ENCODE measurements at places on chromosomes 7 and 10.

DNA sequence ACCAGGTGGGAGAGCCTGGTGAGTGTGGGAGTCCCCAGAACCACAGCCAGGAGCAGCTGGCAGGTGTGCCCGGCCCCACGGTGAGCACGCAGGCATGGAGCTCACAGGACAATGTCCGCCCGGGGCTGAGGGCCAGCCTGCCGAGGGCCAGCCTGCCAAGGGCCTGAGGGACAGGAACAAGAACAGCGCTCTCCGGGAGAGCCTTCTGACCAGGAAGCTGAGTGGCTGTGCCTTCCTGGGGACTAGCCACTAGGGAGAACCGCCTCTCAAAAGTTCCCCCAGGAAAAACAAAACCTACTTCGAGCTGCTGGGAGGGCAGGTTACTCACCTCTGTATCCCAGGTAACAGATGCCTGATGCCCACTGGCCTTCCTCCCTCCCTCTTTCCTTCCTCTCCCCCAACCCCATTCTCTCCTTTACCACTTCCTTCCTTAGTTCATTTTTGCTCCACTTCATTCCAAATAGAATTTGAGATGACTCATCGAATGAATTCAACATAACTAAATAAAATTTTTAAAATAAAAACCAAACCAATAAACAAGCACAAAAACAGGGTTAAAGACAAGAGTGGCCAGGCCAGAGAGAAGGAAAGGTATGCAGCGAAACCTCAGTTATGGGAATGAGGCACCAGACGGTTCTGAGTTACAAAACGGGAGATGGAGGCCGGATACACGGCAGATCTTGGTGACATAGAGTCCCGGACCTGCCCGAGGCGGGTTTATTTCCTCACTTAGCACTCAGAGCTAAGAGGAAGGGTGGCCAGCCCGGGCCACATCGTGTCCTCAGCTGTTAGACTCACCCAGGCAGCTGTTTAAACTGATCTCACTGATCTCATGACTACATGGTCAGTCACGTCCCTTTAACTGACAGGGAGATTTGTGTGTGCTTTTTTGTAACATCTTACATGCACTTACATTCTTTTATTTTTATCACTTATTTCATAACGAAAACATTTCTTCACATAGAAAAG lies 128.5 kb downstream of the TNS3 start:
- peak; percentile 53 for DNase-seq

DNA sequence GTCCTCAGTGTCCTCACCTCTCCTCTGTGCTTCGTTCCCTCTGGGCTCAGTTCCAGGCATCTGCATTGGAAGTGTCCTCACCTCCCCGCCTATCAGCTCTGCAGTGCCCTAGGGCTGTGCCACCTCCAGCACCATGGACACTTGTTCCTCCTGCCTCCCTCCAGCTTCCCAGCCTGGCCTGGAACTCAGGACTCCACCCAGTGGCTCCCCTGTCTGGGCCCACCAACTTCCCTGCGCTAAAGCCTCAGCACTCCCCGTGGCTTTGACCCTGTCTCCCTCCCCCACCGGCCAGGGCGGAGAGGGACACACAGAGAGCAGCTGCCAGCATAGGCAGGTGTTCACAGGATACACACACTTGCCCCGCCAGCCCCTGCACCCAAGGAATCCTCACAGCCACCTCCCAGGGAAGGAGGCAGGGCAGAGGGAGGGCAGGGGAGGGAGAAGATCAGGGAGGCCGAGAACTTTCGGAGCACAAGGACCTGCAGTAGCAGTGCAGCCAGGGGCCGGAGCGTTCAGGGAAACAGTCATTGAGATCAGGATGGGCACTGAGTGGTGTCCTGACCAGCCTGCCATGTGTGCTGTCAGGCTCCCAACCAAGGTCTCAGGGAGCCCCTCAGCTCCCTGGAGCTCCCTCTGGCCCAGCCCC lies 31.3 kb downstream of the ANXA8 start:
- DNase-seq, result no peak

- no peak for DNase-seq
Observed at GRCh38 chr7:77697535-77697831, 1.2 kb downstream of the RSBN1L start.

GRCh38 chr10:62130948-62131347 lies 137.7 kb downstream of the RTKN2 start:
- no peak for DNase-seq

GRCh38 chr10:30383356-30383755 lies 34.3 kb upstream of the MTPAP start:
- DNase-seq, result no peak

- no peak for DNase-seq
Observed at GRCh38 chr10:123398756-123399155, 244.6 kb downstream of the BUB3 start.

GRCh38 chr10:51422311-51423120 lies 276.9 kb downstream of the CSTF2T start:
- peak; percentile 55 for DNase-seq

DNA sequence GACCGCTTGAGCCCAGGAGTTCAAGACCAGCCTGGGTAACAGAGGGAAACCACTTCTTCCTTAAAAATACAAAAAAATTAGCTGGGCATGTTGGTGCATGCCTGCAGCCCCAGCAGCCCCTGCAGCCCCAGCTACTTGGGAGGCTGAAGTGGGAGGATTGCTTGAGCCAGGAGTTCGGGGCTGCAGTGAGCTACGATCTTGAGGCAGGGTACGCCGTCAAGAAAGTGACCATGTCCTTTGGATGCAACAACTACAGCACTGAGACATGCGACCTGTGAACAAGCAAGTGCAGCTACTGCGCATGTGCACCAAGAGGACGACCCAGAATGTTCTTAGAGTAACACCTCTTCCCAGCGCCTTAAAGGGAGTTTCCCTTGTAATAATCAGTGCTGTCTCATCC lies 66.6 kb upstream of the ZNF479 start:
- no peak for DNase-seq

DNA sequence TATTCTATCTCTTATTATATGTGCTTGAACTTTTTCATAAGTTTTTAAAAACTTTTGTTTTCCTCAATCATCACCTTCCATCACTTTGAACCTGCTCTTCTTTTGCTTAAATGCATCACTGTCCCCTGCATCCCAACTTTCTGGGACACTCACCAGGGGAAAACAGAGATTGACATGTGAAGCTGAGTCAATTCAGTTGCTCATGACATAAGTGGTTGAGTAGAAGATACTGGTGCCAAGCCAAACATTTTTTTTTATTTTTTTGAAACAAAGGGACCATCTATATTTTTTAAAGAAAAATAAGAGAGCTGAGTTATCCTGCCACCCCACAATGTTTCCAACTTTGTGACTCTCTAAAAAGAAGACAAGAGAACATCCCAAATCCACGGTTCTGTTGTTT lies 61.8 kb upstream of the AHR start:
- DNase-seq, result no peak

DNA sequence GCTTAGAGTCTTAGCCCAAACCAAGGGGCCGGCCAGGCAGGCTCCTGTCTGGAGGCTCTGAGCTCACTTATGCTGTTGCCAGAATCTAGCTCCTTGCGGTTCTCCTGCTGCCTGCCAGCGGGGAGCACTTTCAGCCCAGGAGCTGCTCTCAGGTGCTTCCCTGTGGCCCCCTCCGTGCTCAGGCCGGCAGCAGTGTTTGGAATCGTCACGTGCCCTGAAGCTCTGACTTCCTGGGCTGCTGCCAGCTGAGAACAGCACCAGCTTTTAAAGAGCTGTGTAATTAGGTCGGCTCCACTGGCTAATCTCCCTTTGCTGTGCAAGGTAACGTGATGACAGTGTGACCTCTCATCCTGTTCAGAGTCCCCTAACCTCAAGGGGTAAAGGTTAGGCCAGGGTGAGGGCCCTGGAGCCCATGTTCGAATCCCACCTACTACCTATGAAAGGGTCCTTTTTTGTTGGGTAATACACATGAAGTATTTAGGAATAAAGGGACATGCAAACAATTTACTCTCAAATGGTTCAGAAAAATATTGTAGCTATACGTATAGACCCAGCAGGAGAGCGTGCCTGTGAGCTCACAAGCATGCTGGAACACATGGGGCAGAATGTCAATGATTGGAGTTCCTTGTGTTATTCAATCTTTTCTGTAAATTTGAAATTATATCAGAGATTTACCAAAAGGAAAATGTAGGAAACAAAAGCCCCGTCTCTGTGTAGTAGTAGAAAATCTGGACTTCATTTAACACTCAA lies 16.6 kb downstream of the ZNF862 start:
- peak; percentile 57 for DNase-seq

GRCh38 chr7:85516675-85517074 lies 329.8 kb upstream of the SEMA3D start:
- no peak for DNase-seq

GRCh38 chr7:8423057-8423456 lies 10.4 kb upstream of the NXPH1 start:
- DNase-seq, result no peak

DNA sequence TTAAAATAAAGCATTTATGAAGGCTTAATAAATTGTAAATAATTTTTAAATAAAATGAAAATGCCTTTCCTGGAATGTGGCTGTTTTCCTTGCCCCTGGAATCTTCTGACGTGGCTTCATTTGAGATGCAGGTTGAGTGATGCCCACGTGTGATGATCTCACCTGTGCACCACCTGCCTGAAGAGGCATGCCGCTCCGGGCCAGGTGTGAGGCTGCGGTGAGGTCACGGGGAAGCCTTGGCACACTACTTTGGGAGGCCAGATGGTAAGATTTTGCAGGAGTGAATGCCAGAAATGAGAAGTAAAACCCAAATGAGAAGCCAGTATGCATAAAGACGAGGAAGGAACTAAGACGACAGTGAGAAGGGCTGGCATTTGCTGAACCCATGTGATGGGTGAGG lies 36.2 kb downstream of the GOT1 start:
- DNase-seq, result no peak

DNA sequence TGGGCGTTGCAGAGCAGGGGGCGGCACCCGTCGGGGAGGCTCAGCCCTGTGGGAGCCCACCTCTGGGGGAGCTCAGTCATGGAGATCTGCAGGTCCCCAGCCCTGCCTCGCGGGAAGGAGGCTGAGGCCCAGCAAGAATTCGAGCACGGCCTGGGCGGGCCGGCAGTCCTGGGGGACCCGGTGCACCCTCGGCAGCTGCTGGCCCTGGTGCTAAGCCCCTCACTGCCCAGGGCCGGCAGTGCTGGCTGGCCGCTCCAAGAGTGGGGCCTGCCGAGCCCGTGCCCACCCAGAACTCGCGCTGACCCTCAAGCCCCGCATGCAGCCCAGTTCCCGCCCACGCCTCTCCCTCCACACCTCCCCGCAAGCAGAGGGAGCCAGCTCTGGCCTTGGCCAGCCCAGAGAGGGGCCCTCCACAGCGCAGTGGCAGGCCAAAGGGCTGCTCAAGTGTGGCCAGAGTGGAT lies 76.2 kb downstream of the TMEM26 start:
- no peak for DNase-seq

- DNase-seq, result no peak
Observed at GRCh38 chr7:17118412-17118811, 180.0 kb upstream of the AHR start.

DNA sequence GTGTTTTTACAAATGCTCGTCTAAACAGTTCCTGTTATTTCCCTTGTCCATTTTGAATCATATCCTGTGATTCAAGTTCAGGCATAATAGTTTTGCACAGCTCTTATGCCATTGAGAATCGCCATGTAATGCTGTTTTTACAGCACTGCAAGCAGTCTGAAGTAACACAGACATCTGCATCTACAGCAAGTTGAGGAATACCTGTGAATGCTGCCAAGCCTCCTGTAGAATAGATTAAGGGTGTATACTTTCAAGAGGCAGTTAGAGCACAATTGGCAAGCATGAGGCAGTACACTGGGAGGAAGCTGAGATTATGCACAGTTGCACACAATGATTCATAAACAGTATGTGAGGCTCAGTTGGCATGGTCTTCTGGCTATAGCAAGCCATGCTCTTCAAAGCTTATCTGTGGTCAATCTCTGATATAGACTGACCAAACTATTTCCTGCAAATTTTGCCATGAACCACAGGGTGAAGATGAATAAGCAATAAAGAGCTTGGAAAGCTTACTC lies 121.9 kb upstream of the AKR1E2 start:
- DNase-seq, result no peak

- DNase-seq, result peak; percentile 39
Observed at GRCh38 chr10:124092250-124092859, 1.0 kb downstream of the CHST15 start.

DNA sequence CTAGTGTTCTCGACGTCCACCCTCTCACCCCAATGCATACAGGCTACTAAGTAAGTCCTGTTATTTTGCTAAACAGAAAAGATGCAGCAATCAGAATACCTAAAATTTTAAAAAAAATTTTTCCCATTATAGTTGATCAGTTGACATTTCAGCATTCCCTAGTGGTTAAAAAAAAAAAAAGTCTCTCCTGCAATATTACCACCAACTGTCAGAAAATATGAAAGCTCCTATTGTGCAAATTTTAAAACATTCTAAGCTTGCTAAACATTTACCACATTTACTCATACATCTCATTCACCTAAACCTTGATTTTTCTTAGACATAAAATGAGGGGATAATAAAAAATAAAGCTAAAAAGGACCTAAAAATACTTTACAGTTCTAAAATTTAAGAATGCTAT lies 165.6 kb downstream of the AVL9 start:
- no peak for DNase-seq

DNA sequence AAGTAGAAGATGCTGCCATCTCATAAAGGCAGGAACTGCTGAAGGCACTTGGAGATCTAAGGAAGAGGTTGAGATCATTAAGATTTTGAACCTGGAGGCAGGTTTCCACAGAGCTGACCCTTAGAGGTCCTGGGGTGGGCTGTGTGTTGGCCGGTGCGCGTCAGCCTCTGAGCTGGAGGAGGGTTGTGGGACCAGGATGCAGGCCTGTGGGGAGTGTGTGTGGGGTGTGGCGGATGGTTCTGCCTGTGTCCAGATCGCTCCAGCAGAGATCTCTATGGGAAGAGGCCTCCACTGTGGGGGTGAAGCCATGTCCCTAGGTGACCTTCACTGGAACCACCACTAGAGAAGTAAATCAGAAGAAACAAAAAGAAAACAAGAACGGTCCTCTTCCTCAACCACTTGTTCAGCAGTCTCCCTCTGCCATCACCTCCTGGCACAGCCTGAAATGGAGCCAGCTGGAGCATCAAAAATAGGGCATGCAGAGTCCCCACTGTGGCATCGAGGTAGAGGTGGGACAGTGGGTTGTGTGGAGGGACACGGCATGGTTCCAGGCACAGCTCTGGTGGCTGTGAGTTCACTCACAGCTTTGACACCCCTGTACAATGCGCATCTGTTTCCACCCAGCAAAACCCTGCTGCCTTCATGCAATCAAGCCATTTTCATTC lies 453.8 kb downstream of the TCERG1L start:
- no peak for DNase-seq
